Activated CD4-positive, alpha-beta T cell treated with anti-CD3 and anti-CD28 coated beads for 1 hour (primary cell): ENCODE measurements at places on chromosomes 2 and 18.

GRCh38 chr2:86562485-86562921 is 740 bp downstream of the CHMP3 start:
- no peak for DNase-seq

DNA sequence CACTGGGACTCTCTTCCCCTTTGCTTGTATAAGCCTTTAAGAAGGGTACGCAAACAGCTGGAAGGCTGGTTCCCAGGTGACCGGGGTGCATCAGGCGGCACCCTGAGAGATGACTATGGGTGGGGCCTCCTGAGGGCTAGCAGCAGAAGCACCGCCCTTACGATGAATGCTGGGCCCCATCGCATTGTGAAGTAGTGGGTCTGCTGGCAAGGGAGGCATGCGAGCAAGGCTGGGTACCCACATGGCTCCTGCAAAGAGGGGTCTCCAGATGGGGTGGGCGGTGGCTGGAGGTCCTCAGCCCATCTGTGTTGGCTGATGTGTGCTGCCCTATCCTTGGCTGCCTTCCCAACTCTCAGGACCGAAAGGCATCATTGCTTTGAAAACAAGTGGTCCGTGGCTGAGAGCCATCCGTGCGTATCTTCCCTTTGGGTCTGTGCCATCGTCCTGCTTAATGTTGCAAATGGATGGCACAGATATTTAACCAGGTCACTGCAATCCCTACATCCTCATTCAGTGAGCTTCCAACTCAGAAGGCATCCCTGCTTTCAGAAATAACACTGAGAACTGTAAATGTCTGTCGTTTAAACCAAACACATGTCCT is 83.5 kb upstream of the GPC1 start:
- no peak for DNase-seq

DNA sequence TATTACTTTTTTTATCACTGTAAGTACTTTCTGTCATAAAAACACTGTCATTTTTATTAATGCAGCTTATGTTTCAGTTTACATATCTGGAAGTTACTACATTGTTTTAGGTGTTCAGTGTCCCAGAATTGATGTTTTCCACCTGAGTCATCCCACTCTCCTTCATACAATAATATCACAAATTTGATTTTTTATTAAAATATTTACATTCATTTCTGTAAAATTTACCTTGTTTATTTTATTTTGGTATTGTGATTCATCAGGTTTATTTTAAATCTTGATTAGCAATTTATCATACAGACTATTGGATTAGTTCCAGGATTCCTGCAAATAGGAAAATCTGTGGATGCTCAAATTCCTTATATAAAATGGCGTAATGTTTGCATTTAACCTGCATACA is 1662.9 kb downstream of the SUCLG1 start:
- no peak for DNase-seq

DNA sequence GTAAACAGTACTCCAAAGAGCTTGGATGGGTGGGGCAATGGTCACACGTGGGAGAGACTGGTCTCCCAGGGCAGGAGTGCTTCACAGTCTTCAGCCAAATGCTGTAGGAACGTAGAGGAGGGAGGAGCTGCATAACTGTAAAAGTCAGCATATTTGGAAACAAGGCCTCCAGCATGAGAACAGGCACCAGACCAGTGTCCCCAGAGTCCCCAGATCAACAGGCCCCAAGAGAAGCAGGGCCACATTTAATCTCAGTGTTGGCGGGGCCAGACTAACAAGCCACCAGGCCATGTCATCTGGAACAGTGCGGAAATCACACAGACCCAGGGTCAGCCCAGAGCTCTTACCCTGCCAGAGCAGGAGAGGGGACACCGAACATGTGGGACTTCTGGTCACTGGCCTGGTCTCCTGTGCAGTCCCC is 63.2 kb downstream of the ADCY3 start:
- no peak for DNase-seq

GRCh38 chr2:187873132-187873531 is 318.9 kb upstream of the TFPI start:
- DNase-seq = no peak

GRCh38 chr2:237353215-237353614 is 60.7 kb downstream of the COL6A3 start:
- no peak for DNase-seq
